ENCODE measurements at places on chromosomes 3 and 15. TPM values are rescaled to one million over a fixed set of nuclear protein-coding genes. Genes with fewer than 3 reads are reported as not detected.

DNA sequence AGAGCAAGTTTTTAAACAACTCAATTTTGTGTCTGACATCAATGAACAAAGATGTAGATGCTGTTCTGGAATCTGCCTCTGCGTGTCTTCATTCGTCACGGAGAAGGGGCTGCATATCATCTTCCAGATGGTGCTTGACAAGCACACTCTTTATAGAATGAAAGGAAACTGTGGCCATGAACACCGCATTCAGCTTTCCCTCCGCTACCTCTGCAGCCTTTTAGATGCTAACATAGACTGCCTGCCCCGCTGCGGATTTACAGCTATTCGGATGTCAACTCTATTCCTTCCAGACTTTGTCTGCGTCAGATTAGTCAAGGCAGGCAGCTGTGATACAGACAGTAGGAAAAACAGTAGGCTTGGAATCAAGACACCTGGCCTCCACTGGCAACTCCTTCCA is 232.9 kb downstream of the TJP1 start:
- H3K4me1 ChIP-seq: no peaks in the 10 kb centered on the region
- H3K27ac ChIP-seq: no peak overlapping the region
- no peaks in the 10 kb centered on the region for H3K36me3 ChIP-seq
- DNase-seq: no peak

GRCh38 chr3:42096796-42097565 is 5.8 kb downstream of the TRAK1 start:
- H3K4me3 ChIP-seq: no peak overlapping the region
- no peaks in the 10 kb centered on the region for H3K4me1 ChIP-seq
- no peak overlapping the region for H3K27ac ChIP-seq
- H3K27me3 ChIP-seq: no peaks in the 10 kb centered on the region

DNA sequence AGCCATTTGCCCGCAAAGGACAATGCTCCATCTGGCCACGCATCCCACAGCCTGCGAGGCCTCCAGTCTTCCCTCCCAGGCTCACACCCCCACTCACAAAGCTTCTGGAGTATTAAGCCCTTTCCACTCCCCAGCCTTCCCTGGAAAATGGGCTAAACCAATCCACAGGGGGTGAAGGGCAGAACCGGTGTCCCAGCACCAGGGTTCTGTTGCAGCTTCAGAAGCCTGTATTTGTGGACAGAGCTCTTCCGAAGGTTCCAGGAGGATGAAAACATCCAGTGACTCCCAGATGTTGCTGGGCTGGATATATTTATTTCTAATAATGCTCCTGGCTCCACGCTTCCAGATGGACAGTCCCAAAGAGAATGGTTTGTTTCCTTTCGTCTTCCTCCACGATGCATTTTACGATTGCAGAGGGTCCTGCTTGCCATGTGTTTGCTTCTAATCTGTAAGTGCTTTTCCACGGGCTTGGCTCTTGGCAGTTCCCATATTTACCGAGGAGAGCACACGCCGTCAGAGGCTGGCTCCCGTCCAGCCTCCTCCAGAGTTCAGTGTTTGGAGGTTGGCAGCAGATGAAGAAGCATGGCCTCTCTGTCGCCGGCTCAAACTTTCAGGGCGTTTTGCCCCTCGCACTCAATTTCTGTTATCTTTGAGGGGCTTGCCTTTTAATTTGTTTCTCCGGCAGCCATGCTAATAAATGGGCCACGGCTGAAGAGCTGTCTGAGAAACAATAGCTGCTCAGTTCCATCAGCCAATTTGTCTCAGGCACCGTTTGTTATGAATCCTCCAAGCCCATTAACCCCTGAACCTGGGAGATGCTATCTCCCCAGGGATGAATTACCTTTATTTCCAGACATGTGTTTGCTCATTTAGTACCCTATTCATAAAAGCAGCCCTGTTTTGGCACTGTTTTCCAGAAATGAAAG is 367.9 kb upstream of the PROK2 start:
- H3K36me3 ChIP-seq: no peaks in the 10 kb centered on the region
- H3K4me3 ChIP-seq: no peak overlapping the region
- peak overlapping the region; percentile 58 for H3K27ac ChIP-seq
- DNase-seq: peak; percentile 85
- H3K27me3 ChIP-seq: no peaks in the 10 kb centered on the region

- H3K27me3 ChIP-seq: no peaks in the 10 kb centered on the region
- no peaks in the 10 kb centered on the region for H3K36me3 ChIP-seq
- no peak overlapping the region for H3K27ac ChIP-seq
- no peaks in the 10 kb centered on the region for H3K4me1 ChIP-seq
Measured at GRCh38 chr3:54760201-54760600, 167.7 kb downstream of the LRTM1 start.

The SLC6A1 gene
- total RNA-seq: 0.18 TPM

The EFHB gene
- total RNA-seq: 4.1 TPM

Data from prostate gland (tissue), 2 donors.